Hippocampal formation (tissue), 2 donors: ENCODE measurements at places on chromosomes 16 and 17.

DNA sequence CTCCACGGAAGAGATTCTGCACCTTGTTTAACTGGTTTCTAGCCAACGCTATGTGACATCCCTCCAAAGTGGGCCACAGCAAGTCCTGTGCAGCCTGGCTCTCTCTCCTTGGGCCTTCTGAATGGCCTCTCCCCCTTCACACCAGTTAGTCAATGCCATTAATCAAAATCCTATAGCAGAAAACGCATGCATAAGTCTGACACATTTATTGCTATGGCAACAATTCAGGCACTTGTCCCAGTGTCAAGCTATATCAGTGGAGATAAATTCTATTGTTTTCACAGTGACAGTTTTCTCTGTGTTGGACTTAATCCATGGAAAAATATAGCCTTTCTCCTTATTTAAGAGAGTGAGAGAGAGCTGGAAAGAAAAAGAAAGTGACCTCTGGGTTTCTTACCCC lies 87.2 kb upstream of the TOX3 start:
- DNase-seq, result no peak

DNA sequence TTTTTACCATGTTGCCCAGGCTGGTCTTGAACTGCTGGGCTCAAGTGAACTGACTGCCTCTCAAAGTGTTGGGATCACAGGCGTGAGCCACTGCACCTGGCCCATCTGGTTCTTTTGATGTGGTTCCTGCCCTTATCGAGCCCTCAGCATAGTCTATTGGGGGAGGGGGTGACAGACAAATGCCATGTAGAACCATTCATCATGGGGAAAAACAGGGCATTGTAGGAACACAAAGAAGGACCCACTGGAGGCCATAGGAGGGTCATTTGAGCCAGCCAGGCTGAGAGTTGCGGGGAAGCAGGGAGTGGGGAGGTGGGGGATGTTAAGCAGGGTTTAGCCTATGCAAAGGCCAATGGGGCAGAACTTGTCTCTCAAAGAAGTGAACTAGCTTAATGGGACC lies 11.9 kb downstream of the SEC14L5 start:
- DNase-seq, result no peak

DNA sequence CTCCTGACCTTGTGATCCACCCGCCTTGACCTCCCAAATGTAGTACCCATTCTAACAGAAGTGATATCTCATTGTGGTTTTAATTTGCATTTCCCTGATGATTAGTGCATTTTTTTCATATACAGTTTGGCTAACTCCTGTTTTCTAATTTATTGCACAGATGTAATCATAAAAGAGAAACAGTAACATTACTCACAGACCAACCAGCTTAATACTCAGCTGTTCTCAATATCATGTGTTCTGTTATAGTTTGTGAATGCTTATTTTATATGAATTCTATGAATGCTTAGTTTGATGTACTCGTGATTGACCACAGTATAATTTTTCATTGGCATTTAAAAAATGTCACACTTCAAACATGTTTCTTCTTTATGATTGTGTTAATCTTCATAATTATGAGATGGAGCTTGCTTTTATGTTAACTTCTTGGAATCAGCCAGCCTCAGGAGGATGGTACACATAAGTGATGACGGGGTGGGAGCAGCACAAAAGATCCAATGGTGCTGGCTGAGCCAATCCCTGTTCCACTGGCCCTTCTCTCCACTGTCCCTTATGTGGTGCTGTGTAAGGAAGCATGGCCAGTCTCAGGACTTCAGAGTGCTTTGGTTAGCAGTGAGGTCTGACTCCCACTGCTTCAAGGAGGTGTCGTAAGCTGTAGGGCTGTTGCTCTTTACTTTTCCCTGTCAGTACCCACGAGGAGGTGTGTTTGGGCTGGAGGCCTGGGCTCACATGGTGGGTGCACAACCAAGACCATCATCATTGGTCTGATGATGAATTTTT lies 191.0 kb downstream of the SPECC1 start:
- DNase-seq, result no peak

- DNase-seq, result peak; percentile 88
Measured at GRCh38 chr16:69890114-69890891, 60.8 kb upstream of the CLEC18A start.

- no peak for DNase-seq
Measured at GRCh38 chr16:57084996-57085395, 7.4 kb upstream of the CPNE2 start.

GRCh38 chr16:78930561-78930960 lies 670.0 kb downstream of the MAF start:
- no peak for DNase-seq

DNA sequence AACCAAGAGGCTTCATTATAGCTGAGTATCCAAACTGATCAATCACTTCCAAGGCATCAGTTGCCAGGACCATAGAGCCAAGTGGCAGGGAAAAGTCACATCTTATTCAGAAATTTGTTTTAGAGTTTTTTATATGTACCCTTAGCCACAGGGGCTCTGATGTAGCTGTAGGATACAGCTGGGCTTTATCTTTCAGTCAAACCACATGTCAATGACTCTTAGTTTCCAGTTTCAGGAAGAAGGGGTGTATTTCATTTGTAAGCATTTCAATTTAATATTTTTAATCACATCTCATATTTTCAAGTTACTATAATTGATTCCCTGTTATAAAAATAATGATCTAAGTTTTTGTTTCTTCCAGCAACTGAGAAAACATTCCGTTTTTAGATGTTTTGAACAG lies 2.9 kb upstream of the FLCN start:
- no peak for DNase-seq

- no peak for DNase-seq
Measured at GRCh38 chr16:49992825-49993224, 32.2 kb upstream of the CNEP1R1 start.

DNA sequence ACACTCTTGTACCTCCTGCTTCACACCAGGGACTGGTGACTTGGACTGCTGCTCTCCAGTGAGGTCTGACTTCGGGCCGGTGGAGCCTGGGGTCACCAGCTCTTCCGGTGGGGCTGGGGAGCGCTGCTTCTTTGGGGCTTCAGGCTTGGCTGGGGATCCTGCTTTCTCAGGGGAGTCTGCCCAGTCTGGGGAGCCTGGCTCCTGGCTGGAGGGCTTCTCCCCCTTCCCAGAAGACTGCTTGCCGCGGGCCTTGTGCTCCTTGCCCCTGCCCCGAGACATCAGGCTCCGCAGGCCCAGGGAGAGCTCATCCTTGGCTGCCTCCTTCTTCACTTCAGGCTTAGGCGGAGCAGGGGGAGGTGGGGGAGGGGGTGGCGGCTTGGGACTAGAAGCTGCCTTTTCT lies 52.4 kb downstream of the MYO18A start:
- DNase-seq, result no peak

GRCh38 chr17:76645481-76645880 lies 1.9 kb upstream of the ST6GALNAC1 start:
- no peak for DNase-seq

DNA sequence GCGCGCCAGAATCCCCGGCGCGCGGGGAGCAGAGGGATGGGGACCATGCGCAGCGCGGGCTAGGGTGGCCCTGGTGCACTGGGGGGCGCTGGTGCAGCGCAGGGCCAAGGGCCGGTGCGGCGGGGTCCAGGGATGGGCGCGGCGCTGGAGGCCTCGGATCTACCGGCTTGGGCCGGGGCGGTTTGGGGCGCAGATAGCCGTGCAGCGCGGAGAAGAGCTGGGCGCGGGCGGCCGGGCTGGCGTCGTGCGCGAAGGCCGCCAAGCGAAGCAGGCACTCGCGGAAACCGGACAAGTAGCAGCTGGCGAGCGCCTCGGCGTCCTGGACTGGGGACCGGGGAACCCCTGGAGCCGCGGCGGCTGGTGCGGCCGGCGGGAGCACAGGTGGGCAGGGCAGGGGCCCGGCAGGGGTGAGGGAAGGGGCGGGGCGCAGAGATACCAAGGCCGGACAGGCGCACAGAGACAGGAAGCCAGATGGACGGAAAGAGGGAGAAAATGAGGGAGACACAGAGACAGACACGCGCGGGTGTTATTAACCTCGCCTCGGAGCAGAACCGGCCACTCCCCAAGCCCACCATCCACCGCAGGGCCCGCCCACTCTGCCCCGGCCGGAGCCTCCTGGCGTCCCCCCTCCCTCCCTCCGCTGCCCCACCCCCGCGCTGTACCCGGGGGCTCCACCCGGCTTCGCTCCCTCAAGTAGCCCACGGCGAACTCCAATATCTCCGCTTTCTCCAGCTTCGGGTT lies 2.1 kb downstream of the HES7 start:
- peak; percentile 74 for DNase-seq

- no peak for DNase-seq
Measured at GRCh38 chr16:67677712-67678111, 11.1 kb downstream of the C16orf86 start.

DNA sequence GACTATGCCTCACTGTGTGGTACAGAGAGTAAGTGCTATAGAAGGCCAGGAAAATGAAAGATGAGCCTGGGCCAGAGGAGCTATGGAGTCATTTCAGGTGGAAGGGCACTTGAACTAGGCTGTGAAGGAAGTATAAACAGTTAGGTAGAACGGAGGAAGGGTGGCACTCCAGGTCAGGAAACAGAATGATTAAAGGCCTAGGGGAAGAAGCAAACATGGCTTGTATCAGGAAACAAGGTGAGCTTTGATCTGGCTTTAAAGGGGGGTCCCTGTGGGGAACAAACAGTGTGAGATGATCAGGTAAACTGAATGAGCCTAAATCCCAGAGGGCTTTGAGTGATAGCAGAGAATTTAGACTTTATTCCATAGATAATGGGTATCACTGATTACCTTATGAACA lies 16.9 kb downstream of the MAP3K3 start:
- no peak for DNase-seq

DNA sequence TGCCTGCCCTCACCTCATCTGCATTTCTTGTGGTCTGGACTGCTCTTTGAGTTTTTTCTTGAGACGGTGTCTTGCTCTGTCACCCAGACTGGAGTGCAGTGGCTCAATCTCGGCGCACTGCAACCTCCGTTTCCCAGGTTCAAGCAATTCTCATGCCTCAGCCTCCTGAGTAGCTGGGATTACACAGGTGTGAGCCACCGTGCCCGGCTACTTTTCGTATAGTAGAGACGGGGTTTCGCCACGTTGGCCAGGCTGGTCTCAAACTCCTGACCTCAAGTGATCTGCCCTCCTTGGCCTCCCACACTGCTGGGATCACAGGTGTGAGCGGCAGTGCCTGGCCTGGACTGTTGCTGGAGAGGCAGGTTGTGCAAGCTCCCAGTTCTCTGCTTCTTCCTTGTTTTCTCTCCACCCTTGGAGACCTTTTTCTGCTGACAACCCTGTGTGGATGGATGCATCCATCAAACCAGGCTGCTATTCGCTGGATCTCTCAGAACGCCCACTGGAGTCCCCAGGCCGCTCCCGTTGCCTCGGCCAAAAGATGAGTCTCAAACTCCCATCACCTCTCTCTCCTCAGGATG lies 22.7 kb upstream of the DBNDD1 start:
- DNase-seq, result no peak
